ENCODE measurements at places on chromosomes 13 and 19.

DNA sequence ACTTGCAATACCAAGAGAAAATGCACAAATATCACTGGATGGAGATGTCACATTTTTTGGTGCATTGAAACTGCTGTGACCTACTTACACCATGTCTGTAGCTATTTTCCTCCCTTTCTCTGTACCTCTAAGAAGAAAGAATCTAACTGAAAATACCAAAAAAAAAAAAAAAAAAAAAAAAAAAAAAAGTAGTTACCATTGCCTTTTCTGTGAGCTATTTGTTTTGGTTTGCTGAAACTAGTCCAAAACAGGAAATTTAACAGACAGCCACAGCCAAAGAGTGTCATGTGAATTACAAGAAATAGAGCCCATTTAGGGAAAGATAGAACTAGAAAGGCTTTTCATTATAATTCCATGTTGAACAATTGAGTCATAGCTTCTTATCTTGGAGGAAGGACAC lies 37.3 kb downstream of the TNFSF13B start:
- DNase-seq = no peak

- no peak for DNase-seq
These were observed at the start of gene C19orf38 for GRCh38 chr19:10848230-10848856. C19orf38 (plus strand) TSS chr19:10848415; CDS start chr19:10848509, 94 bp downstream.

DNA sequence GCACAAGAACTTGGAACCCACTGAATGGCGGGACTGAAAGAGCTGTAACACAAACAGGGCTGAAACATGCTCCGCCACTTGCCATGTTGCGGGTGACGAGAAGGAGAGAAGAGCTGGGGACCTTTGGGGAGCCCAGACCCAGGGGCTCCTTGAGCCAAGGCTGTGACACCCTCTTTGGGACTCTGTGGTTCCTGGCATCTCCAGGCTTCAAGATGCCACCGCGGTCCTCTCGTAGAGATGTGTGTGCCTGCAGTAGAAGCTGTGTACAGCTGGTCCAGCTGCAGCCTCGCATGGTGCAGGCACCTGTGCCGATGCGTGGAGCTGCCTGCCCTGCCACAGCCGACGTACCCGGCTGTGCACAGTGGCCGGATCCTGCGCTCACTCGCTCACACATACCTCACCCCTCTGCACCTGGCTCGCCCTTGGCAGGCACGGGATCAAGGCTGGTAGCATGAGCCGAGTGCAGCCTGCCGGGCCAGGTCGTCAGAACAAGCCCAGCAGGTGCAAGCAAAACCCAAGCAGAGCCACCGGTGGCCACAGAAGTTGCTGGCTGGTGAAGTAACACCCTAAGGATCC lies 1385.8 kb downstream of the PCDH9 start:
- DNase-seq = no peak

GRCh38 chr19:35090506-35091214 lies 25.0 kb upstream of the FXYD3 start:
- DNase-seq = peak; percentile 38

- no peak for DNase-seq
These were observed 54.4 kb upstream of the MEDAG start for GRCh38 chr13:30851697-30852096.

DNA sequence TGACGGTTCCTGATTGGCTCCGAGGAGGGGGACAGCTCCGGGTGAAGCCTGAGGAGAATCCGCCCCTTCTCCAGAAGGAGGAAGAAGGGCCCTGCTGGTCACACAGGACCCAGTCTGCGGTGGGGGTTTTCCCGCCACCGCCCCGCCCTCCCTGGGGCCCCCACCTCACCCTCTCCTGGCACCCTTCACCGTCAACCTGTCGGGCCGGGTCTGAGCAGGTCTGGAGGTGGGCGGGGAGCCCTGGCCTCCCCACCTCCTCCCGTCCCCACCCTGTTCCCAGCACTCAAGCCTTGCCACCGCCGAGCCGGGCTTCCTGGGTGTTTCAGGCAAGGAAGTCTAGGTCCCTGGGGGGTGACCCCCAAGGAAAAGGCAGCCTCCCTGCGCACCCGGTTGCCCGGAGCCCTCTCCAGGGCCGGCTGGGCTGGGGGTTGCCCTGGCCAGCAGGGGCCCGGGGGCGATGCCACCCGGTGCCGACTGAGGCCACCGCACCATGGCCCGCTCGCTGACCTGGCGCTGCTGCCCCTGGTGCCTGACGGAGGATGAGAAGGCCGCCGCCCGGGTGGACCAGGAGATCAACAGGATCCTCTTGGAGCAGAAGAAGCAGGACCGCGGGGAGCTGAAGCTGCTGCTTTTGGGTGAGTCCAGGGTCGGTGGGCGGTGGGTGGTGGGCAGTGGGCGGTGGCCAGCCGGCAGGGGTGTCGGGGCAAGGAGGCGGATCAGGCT lies at the start of gene GNA15:
Gene GNA15, plus strand, starts transcription at position 73 of the 723 bp plus-strand sequence. Its CDS starts 418 bp downstream, at position 491.
- DNase-seq = peak; percentile 85

GRCh38 chr13:60120617-60121336 lies 43.0 kb downstream of the DIAPH3 start:
- DNase-seq = no peak

GRCh38 chr13:28204690-28205443 lies 66.5 kb downstream of the PAN3 start:
- DNase-seq = no peak

DNA sequence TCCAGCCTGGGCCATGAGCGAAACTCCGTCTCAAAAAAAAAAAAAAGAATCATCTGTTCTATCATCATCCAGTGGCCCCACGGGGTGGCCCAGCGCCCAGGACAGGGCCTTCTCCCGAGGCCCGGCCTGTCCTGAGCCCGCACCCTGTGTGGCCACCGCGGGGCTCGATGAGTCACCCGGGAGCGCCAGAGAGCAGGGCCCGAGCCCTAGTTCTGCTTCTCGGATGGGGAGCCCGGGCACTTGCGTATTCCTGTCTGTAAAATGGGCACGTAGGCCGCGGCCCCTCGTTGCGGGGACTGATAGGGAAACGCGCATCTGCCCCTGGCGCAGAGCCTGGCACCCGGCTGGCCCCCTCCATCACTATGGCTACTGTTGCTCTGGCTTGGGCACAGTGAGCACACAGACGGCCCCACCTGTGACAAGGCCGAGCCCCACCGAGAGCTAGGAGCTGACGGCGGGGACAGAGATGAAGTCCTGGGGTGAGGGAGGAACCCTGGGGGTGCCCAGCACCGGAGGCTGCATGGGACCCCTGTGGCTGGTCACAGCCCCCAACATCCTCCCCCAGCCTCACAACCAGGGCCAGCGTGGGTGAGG lies 21.3 kb upstream of the UQCR11 start:
- DNase-seq = no peak

DNA sequence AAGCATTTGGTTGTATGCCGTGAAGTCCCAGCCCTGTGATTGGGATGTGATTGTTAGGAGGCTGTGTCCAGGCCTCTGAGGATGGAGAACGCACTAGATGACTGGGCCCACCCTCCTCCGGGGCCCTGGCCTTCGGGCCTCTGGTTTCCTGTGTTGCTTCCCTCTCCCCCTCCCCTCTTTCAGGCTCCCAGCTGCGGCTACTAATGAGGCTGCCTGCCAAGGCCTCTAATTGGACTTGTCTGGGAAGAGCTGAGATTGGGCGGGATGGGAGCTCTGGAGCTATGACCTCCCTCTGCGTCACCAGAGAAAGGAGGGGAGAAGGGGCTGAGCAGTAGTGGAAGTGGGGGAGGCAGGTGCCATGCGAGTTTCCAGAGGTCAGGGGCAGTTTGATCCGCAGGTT lies 9.9 kb downstream of the PTH2 start:
- DNase-seq = no peak

DNA sequence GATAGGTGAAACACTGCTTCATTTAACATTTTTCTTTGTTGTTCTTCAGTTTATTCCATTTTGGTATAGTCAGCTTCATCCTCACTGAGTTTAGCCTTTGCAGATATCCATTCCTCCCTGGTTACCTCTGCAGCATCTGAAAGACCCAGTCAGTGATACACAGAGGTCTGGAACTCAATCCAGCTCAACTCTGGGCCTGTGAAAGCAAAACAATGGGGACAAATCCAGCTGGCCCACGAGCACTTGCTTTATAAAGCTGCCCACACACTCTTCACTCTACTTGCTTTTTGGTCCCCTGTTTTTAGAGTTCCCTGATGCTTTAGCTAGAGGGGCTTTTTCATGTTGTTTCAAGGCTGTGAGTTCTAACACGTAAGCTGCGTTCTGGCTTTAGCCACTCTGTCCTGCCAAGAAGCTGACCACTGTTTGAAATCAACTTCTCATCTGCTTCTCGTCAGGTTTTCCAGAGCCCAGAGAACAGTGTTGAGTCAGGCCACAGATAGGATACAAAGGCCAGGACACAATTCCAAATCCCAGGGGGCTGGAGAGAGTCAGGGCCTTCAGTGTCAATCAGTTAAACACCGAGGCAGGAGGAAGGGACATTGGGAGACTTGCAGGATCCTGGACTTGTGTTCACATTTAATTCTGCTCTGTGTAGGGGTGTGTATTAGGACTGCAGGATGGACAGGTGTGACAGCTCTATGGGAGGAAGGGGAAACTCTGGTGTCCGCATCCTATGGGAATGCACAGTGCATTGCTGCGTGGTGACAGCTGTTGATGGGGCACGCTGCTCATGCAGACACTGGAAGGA lies 83.5 kb upstream of the RNF113B start:
- no peak for DNase-seq

DNA sequence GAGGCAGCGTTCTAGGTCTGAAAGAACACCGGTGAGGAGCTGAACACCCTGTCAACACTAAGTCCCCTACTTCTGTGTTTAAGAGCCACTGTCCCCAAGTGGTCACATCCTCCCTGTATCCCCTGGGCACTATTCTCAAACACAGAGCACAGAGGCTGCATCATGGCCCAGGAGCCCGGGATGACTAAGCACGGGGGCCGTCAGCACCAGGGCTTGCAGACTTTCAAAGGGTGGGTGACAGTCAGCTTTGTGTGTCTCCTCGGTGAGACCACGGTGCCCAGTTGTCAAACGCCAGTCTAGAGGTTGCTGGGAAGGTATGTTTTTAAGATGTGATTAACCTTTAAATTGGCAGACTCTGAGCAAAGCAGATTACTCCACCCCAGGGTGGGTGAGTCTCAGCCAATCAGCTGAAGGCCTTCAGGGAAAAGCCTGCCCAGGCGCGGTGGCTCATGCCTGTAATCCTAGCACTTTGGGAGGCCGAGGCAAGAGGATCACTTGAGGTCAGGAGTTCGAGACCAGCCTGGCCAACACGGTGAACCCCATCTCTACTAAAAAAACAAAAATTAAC lies 8.0 kb downstream of the MAP2K2 start:
- DNase-seq = no peak

GRCh38 chr19:51708811-51709210 lies 15.0 kb downstream of the HAS1 start:
- DNase-seq = no peak

- no peak for DNase-seq
These were observed 17.1 kb upstream of the MAP3K10 start for GRCh38 chr19:40174092-40174491.

DNA sequence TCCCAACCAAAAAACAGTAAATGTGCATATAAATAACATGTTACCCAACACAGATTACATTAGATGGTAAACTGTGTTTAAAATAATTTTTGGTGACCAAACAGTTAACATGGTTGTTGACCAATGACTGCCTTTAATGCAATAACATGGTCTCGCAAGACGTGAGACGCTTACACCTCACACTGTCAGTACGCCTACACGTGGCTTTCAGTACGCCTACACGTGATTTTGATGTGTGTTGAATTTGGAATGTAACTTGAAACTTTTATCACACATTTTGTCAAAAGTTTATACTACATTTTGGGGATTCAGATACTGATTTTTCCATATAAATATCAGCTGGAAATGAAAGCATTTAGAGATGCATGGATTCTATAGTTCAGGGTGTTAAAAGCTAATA lies 32.0 kb downstream of the SLC7A9 start:
- no peak for DNase-seq

- no peak for DNase-seq
These were observed 740.5 kb downstream of the PCDH9 start for GRCh38 chr13:66489586-66489985.

GRCh38 chr13:100203696-100204367 lies 114.9 kb downstream of the PCCA start:
- peak; percentile 53 for DNase-seq

GRCh38 chr19:41784312-41784711 lies 12.1 kb upstream of the CEACAM3 start:
- no peak for DNase-seq

DNA sequence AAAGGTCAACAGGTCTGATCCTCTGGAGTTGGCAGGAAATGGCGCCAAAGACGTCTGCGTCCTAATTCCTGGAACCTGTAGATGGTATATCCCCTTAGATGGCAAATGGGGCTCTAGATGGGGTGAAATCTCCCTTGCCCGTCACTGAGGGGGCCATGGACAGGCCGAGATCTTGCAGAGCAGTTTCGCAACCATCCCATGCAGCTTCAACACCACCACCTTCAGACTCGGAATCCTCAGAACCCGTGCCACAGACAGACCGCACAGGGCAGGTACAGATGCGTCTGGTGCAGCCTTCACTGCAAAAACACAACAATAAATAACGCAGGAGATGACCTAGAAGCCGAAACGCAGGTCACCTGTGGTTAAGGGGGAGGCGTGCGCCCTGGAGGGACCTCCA lies 17.7 kb downstream of the REXO1 start:
- DNase-seq = no peak

DNA sequence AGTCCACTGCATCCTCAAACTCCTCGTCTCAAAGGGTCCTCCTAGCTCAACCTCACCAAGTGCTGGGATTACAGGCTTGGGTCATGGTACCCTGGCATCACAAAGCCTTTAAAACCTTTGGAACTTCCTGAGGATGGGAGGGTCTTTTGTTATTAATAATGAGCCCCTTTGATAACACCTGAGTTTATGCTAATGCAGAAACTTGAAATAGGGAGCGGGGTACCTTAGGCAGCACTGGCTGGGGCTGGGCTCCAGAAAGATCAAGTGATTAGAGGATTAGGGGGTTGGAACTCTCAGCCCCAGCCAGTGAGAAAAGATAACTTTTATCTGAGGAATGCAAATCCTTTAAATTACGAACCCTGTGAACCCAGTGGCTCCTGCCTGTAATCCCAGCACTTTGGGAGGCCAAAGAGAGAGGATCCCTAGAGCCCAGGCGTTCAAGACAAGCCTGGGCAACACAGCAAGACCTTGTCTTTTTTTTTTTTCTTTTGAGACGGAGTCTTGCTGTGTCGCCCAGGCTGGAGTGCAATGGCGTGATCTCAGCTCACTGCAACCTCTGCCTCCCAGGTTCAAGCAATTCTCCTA lies 9.3 kb upstream of the PSPC1 start:
- no peak for DNase-seq

DNA sequence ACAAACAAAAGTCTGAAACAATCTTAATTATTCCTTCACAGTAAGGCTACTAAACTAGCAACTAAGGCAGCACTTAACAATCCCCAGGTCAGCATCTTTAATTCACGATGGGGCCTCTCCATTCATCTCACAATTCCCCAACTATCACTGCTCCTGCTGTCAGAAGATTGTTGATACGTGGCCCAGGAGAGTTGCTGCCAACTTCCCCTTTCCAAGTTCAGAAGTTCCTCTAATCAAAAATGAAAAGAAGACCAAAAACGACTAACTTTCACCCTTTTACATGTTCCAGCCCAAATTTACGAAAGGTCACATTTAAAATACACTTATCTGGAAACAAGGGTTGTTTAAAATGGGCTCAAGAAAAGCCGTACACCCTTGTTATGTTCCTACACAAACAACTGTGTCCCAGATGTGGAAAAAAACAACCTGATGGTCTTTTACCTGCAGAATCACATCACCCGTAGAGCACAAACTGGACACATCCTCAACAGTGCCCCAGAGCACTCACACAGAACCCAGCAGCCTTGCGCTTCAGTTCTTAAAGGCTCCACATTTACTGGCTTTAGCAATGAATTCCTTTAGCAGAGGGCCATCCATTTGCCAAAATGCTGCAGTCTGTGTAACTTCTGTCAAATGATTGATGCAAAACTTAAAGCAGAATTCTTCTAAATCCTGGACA lies 38.0 kb downstream of the PHF11 start:
- DNase-seq = no peak
